ENCODE measurements at places on chromosomes 7 and 10. TPM values are rescaled to one million over a fixed set of nuclear protein-coding genes. Genes with fewer than 3 reads are reported as not detected.

DNA sequence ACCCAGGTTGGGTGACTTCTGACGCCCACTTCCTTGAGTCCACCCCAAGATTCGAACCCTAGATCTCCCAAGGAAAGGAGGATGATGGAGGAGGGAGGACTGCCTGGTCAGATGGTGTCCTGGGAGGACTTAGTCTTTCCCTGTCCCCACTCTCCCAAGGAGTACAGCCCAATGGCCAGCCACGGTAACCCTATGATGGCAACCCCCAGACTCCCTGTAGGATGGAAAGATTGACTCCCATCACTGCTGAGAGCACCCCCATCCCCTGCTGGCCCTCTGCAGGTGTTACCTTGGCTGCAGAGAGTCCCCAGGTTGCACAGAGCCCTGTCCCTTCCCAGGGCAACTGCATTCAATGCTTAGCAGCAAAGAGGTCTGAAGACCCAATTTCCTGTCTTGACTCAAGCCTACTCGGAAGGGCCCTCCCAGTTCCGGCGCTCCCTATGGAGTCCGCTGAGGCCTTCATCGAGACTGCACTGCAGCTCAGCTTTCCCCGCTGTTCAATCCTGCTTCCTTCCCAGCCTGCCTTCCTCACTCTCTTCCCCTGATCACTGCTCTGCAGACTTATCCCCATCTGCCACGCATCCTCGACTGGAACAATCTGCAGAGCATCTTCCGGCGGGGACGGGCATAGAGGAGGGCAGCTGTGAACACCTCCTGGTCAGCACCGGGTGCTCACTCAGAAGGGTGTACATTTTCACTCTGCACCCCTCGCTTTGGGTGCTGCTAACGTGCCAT, 50.8 kb upstream of the OCM2 start:
- no peak for DNase-seq

DNA sequence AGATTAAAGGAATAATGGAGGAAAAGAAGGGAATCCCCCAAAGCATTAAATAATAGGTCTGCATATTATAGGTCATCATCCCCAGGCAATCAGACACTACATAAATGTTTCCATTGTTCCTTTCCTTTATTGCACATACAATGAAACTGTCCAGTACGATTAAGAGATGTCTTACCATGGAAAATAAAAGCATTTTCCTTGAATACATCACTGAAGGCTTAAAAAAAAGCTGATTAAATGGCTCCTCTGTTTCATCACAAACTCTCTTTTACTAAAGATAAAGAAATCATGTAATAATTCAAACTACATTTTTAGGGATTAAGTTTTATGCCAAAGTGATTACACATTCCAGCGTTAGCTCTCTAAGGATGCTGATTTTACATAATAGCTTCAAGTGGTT, 316.0 kb downstream of the AGMO start:
- DNase-seq: no peak

DNA sequence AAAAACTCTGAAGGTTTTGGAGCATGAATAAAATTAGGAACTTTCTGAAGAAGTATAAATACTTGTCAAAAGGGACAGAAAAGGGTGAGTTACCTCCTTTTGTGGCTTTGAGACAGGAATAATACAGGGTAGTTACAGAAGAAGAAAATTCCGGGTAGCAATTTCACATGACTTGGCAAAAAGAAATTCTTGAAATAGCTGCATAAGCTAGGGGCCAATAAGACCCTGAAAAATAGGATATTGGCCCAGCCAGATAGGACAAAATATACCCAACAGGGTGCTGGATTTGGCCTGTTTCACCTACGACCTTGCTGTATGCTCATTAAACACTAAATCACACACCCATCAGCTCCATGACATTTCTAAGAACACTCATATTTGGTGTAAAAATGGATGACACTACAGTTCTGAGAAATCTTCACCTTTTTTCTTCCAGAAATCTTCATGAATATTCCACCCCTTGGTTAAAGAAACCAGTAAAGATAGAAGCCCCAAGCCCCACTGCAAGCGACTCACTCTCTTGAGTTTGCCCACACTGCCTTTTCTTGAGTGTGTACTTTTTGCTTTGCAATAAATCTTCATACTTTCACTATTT, 362.7 kb downstream of the SEMA3D start:
- no peak for DNase-seq

GRCh38 chr7:18224138-18224537, 196.5 kb upstream of the PRPS1L1 start:
- no peak for DNase-seq

DNA sequence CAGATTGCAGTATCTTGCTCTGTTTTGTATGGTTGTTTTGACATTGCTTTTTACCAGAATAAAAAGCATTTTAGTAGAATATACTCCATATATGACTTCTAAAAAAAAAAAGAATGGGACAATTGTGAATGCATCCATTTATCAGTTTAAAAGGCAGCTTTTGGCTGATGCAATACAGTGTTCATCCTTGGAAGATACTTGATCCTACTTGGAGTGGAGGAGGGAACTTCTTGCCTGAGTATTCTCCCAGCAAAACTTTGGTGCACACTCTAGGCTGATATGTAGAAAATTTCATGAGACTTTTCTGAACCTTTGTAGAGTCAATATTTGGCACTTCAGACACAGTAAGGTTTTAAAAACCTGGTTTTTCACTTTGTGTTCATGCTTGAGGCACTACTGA, 40.2 kb downstream of the WDR11 start:
- no peak for DNase-seq

GRCh38 chr7:111509288-111509687, 53.0 kb downstream of the IMMP2L start:
- DNase-seq: no peak

GRCh38 chr10:105538874-105539273, 897.8 kb downstream of the SORCS3 start:
- DNase-seq: no peak

DNA sequence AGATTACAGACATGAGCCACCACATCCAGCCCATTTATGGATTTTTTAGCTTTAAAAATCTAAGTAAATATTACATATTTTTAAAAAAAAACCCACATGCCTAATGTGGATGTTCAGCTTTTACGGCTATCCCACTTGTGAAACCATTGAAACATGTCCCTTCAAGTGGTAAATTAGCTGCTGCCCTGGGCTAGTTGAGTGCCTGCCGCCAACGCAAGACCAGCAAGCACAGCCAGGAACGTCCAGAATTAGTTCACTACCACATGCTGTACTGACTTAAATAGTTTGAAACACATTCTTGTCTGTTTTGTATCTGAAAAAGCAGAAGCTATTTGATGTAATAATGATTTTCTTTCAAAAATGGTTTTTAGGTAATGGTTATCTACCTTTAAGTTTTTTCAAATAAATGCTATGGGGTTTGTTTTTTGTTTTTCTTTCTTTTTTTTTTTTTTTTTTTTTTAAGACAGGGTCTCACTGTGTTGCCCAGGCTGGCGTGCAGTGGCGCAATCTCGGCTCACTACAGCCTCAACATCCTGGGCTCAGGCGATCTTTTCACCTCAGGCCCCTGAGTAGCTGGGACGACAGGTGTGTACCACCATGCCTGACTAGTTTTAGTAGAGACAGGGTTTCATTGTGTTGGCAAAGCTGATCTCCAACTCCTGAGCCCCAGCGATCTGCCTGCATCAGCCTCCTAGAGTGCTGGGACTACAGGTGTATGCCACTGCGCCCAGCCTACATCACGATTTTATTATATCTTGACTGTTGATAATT, 57.0 kb downstream of the KLRG2 start:
- DNase-seq: no peak

- DNase-seq: no peak
These were observed 54.5 kb downstream of the PARD3 start for GRCh38 chr10:34760606-34761005.

- no peak for DNase-seq
These were observed 287.8 kb downstream of the WDR11 start for GRCh38 chr10:121138918-121139317.

- no peak for DNase-seq
These were observed 401.5 kb downstream of the REEP3 start for GRCh38 chr10:63922468-63923284.

- DNase-seq: peak; percentile 59
These were observed 729 bp downstream of the DNAJB6 start for GRCh38 chr7:157337316-157338149.

- DNase-seq: no peak
These were observed at the start of gene LANCL2 for GRCh38 chr7:55365205-55365674. TSS of gene LANCL2 (plus strand) at chr7:55365337. CDS start at chr7:55366026, 689 bp downstream.

- no peak for DNase-seq
These were observed 61.0 kb upstream of the DUSP5 start for GRCh38 chr10:110436554-110437350.

DNA sequence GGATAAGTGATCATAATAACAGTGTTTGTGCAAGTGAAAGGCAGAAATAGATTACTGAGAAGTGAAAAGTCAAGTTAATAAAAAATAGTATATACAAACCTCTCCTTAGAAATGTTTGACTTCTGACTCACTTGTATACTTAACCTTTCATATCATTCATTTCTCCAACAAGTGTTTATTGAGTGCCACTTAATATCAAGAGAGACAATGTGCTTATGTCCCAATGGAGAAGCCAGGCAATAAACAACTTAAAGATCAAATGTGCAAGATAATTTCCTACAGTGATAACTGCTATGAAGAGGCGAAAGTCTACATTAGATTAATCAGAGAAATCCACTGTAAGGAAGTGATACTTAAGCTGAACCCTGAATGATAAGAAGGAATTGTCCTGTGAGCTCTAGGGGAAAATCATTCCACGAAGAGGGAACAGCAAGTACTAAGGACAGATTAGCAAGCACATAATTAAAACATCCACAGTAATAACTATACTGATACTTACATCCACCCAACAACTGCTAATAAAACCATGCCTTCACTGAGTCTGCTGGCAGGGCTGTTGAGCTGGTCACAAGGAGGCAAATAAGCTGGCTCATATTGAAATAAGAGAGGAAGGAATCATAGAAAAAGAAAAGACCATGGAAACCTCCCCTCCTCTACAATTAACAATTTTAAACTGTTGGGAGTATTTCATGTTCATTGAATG, 203.5 kb downstream of the CTNNA3 start:
- DNase-seq: no peak

DNA sequence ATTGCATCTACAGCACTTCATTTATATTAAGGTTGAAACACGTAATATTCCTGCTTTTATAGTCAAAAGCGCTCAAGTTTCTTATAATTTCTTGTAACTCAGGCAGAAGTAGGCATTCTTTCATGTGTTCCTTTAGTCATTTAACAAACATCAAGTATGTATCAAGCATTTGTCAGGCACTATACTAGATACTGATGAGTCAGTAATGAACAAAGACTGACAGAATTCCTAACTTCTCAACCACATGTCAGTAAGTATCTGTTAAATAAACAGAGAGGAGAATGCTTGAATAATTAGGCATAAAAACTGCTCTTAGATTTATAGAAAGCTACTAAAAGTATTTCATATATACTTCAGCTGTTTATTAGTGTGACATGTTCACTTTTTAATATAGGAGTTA, 9.9 kb downstream of the CRPPA start:
- DNase-seq: no peak

GRCh38 chr10:21230219-21230618, 295.3 kb downstream of the SKIDA1 start:
- no peak for DNase-seq

- no peak for DNase-seq
These were observed 9.6 kb upstream of the ZMIZ1 start for GRCh38 chr10:79058899-79059841.

DNA sequence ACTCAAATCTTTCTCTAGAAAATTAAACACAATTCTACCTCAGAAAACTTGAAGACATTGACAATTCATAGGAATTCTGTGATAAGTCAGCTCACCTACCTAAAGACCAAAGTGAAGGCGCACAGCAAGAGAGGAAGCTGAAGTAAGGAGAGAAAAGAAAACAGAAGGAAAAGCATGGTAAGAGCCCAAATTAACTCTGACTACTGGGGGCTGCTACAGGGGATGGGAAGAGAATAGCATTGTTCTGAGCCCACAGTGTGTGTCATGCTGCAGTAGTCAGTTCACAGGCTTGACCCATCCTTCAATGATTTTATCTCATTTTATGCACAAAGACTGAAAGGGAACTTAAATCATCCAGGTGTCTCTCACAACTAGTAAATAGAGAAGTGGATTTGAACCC, 111.3 kb downstream of the PTEN start:
- no peak for DNase-seq

- DNase-seq: peak; percentile 50
These were observed 42.2 kb upstream of the HSPB1 start for GRCh38 chr7:76260171-76260703.

- DNase-seq: no peak
These were observed 72.8 kb downstream of the PDE1C start for GRCh38 chr7:31997423-31997822.

DNA sequence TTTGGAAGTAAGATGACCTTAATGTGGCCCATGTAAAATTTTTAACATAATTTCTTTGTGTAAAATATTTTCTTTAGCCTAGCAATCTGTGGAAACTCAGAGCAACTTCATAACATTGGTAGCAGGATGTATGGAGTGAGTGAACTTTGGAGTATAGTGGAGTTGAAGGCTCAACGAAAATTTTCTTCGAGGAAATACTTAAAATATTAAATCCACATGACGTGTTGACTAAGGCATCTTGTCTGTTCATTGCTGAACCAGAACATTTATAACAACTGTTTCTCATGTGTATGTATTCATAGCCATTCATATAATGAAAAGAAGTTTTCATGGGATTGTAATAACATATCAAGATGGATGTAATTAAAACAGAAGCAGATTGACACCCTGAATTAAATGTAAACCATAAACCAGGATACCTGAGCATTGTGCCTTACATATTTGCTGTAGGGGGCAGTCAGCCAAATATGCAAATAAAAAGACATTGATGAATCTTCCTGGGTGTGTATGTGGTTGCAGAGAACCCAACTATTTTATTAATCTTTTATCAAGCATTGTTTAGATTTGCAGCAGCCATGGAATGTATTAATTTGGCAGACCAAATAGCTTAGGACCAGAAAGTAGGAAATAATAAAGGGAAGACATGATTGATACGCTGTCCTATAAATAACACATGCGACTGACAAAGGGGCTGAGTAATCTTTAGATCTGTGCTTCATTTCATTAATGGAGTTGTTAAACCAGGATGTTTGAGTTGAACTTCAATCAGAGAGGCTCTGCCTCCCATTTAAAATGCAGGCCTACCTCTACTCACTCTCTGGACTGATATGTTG, 11.5 kb downstream of the AUTS2 start:
- DNase-seq: no peak

- DNase-seq: no peak
These were observed 90.5 kb downstream of the CUL1 start for GRCh38 chr7:148789220-148789619.

DNA sequence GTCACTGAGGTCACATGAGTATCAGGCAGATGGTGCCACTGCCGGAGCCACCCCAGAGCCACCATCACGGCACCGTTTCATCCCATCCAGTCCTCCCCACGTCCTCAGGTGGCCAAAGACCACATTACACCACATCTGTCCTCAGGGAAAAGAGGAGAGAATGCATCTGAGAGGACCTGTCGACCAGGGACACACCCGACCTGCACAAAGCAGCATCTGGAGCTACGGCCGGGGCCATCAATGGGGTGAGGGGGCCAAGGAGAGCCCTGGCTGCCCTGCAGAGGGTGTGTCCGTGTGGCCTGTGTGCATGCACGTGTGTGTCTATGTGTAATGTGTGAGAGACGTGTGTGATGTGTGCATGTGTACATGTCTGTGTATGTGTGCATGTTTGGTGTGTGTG, 480.6 kb downstream of the DNAJB6 start:
- no peak for DNase-seq

DGKI gene
- total RNA-seq: 0.91 TPM

PAX2 gene
- total RNA-seq: not detected

PRPS1L1 gene
- total RNA-seq: not detected

LDB3 gene
- 0.31 TPM for total RNA-seq

RELN gene
- 5.4 TPM for total RNA-seq

CALML3 gene
- total RNA-seq: not detected

NKX2-3 gene
- total RNA-seq: not detected

RET gene
- 1.5 TPM for total RNA-seq

ASB10 gene
- total RNA-seq: not detected

Data from progenitor cell of endocrine pancreas (in vitro differentiated cells).